ENCODE measurements at places on chromosomes 12 and 14. TPM values are rescaled to one million over a fixed set of nuclear protein-coding genes. Genes with fewer than 3 reads are reported as not detected.

PLA2G1B gene
- not detected for total RNA-seq

ORAI1 gene
- 15.9 TPM for total RNA-seq

ATF7 gene
- total RNA-seq = 5.7 TPM

SLC41A2 gene
- 2.2 TPM for total RNA-seq

AMHR2 gene
- total RNA-seq = not detected

PTPRQ gene
- 4.0 TPM for total RNA-seq

REP15 gene
- 1.2 TPM for total RNA-seq

RPS6KL1 gene
- total RNA-seq = 11.3 TPM

CHGA gene
- total RNA-seq = not detected

PPHLN1 gene
- 19.8 TPM for total RNA-seq

CD4 gene
- not detected for total RNA-seq

LRP6 gene
- total RNA-seq = 10.2 TPM

METAP2 gene
- total RNA-seq = 142 TPM

SERPINA12 gene
- not detected for total RNA-seq

NTF3 gene
- total RNA-seq = not detected

KLRC4 gene
- not detected for total RNA-seq

- no peak for DNase-seq
These were observed 23.2 kb downstream of the ITPR2 start for GRCh38 chr12:26809611-26810285.

DNA sequence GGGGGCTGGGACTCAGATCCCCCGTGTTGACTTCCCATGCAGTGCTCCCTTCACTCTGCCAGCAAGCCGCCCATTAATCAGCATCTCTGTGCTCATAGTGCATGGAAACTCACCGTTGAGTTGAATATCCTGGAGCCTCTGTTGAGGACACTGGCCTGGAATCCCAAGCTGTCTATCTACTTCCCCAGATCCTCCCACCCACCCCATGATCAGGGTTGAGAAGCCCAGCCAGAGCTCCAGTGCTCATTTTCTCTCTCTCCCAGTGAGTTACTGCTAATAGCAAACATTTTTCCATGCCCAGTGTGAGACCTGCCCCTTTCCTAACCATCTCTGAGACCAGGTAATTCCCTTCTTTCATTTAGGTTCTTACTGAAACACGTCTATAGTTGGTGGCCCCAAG is 88.2 kb downstream of the SLC24A4 start:
- DNase-seq = no peak

- DNase-seq = no peak
These were observed 182.2 kb downstream of the KITLG start for GRCh38 chr12:88398031-88398430.

GRCh38 chr12:56469007-56469930 is 891 bp downstream of the SPRYD4 start:
- peak; percentile 42 for DNase-seq

- no peak for DNase-seq
These were observed 14.3 kb upstream of the RIC8B start for GRCh38 chr12:106760184-106760531.

DNA sequence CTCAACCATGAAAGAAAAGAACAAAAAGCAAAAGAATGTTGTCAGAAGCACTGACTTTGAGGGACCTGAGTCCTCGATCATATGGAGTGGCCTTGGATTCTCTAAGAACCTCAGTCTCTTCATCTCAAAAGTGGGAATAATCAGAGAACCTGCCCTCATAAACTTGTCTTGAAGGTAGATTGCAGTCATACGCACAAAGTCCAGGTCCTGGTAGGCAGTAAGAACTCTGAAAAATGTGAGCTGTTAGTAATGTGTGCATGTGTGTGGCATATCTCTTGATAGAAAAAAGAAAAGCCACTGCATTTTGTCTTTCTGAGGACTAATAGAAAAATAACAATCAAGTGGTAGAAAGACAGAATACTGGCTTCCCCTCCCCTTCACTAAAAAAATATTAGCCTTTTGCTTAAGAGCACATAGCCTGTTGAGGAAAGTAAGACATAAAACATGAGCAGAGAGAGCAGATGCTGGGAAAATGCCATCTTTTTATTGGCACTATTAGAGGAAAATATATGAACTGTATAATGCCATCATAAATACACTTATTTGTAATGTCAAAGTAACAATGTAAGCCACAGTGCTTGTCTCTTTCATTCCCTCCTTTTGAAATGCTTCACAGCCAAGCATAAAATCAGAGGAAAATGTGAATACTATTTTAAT is 205.1 kb upstream of the TBX3 start:
- no peak for DNase-seq

- DNase-seq = no peak
These were observed 126.0 kb downstream of the ZFP36L1 start for GRCh38 chr14:68666899-68667298.

DNA sequence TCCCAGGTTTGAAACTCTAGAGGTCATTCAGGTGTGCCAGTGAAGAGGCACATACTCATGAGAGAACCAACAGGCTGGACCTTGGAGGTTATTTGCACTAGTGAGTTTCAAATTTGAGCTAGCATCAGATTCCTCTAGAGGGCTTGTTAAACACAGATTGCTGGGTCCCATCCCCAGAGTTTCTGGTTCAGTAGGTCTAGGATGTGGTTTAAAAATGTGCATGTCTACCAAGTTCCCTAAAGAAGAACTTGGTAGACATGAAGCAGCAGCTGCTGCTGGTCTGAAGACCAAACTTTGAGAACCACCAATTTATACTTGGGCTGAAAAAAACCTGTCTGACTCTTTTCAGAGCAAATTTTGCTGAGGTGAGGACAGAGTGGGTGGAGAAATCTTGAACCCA is 61.7 kb downstream of the SUSD6 start:
- DNase-seq = no peak

DNA sequence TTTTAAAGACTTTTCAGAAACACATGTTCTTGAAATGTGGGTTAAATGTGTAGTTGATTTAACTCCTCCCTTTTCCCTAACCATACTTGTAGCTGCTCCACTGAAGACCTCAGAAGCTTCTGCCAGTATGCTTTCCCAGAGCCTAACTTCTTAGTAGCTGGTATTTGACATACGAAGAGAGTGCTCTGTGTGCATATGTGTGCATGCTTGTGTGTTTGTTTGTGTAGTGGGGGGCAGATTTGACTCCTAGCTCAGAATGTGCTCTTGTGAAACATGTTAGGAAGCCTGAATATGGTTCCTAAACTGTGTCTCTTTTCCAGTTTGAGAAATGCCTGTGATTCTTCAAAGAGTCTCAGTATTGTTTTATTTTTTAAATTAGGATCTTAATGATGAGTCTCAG is 420.4 kb downstream of the PCNX1 start:
- no peak for DNase-seq

DNA sequence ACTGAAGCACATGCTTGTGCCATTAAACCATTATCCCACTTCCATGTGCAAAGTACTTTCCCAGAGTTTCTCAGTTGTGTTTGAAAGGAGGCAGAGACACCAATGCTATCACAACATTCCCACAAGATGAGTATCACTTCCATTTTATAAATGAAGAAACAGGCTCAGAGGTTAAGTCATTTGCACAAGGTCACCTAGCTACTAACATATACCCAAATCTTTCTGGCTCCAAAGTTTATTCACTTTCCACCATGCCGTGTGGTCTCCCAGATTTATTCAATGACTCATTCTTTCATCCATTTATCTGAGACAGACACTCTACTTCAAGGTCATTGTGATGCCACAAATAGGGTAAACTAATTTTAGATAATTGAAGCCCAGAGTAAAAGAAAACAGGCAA is 9.4 kb downstream of the ART4 start:
- DNase-seq = no peak

GRCh38 chr14:47596232-47596631 is 79.2 kb downstream of the MDGA2 start:
- no peak for DNase-seq

DNA sequence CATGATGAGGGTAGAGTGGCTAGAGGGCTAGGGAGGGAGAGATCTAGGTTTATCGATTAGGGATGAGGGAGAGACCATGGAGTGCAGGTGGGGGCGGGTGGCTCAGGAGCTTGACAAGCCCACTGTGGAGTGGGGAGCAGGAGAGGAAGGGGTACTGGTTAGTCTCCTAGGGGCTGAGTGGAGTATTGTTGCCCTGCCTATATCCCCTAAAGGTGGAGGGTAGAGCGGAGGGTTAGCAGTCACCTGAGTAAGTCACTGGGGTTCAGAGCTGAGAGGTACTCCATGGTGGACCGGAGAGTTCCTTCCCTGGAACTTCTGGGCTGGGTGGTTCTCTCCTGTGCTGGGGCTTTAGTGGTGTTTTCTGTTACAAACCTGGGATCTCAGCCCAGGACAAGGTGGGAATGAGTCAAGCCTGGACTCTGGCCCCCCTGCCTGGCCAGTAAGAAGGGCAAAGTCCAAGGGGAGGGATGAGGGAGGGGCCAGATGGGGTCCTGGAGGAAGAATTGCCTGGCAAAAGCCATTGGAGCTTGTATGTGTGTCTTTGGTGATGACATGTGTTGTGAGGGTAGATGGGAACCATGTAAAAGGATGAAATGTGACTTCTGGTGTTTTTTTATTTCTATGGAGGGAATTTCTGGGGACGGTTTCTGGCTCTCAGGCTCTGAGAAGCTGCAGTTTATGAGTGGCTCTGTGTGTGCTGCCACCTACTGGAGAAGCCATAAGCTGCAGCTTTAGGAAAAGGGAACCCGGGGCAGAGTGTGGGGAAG is at the start of gene CIDEB:
Gene CIDEB (minus strand): TSS at position 403 of the 767 bp plus-strand sequence. CDS start 119 bp downstream, at position 284.
- peak; percentile 29 for DNase-seq

DNA sequence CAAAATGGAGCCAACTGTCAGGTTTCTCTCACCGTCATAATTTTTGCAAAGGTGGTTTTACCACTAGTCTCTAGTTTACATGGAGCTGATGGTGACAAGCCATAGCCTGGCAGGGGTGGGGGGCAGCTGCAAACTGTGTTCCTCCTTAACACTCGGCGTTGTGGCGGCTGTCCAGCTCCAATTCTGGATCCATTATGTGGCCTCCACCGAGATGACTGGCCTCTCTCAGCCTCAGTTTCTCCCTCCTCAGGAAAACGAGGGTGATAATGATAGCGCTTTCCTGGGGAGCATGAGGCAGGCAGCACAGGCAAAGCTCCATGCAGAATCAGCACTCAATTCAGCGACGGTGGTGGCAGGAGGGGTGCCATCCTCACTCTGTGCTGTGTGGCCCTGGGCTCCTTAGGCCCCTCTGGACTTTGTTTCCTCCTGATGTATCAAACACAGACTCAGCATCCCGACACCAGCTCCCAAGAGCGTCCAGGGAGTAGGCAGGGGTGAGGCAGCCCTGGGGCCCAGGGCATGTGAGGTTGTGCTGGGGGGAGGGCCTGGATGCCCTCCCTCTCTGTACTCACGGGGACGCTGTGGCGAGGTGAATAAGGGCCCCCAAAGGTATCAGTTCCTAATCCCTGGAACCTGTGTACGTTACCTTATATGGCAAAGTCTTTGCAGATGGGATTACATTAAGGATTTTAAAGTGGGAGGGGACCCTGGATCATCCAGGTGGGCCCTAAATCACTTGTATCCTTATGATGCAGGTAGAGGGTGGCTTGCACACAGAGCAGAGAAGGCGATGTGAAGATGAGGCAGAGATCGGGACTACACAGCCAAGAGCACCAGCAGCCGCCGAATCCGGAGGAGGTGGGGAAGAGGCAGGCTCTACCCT is 46.8 kb upstream of the EIF5 start:
- DNase-seq = no peak

DNA sequence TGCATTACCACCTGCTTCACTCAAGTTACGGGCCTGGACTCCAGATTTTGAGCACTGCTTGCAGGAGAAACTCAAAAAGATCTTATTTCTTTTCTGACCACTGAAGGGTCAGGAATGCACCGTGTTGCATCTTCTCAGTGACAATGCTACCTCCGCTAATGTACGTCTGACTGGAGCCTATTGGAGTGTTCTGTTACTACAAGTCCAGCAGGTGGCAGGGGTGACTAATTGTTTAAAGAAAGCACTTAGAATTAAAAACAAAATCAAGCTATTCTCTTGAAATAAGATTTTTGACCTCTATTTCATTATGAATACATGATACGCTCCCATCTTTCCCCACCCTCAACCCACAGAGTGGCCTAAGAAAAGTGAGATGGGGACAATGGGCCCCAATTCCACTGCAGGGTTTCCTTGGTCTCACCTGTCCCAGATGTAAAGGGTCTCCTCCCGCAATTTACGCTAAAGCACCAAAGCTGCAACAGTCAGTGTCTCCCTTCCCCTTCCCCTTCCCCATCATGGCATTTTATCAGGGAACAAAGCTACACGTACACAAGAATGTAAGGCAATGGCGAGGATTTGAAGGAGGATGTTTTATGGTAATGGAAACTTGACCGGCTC is 2.2 kb downstream of the TBPL2 start:
- DNase-seq = no peak

- no peak for DNase-seq
These were observed 11.3 kb upstream of the CDKN3 start for GRCh38 chr14:54385556-54385955.

DNA sequence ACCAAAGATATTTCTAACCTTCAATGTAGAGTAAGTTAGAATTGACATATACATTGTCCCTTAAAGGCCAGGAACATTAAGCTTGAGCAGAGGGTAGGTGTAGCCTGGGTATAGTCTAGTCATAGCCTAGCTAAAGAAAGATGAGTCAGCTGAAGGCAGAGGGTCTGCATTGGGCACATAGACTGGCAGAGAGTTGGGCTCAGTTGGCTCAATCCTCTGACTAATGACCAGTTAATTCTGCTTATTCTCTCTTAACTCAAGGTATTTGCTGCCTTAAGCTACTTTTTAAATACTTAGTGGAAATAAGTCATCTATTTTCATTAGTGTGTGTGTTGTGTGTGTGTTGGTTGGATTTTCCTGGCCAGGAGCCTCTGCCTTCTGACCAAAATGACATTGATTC is 467.1 kb downstream of the RAD51B start:
- peak; percentile 43 for DNase-seq

DNA sequence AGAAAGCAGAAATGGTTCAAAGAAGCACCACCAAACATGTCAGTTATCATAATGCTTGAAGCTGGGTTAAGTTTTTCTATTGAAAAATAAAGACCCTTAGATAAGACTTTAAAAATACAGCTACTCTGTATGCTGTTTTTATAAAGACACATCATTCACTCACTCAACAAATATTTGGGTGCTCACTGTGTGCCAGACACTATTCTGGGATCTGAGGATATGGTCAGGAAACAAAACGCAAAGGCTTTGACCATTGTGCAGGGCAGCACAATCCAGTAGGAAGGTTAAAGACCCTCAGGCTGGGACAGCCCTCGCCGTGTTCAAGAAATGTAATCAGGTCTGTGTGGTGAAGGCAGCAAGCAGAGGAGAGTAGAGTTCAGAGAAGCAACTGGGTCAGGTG is 38.0 kb upstream of the DPY19L2 start:
- no peak for DNase-seq

GRCh38 chr12:115176741-115177400 is 492.9 kb upstream of the TBX3 start:
- DNase-seq = no peak

GRCh38 chr12:105278043-105278697 is 42.2 kb upstream of the APPL2 start:
- no peak for DNase-seq

GRCh38 chr14:53999061-53999488 is 42.5 kb upstream of the BMP4 start:
- peak; percentile 34 for DNase-seq

- DNase-seq = no peak
These were observed 1.9 kb downstream of the IFNG-AS1 start for GRCh38 chr12:67991158-67991557.

Data from MG63 (cell line).